ENCODE measurements at places on chromosomes 4 and X.

DNA sequence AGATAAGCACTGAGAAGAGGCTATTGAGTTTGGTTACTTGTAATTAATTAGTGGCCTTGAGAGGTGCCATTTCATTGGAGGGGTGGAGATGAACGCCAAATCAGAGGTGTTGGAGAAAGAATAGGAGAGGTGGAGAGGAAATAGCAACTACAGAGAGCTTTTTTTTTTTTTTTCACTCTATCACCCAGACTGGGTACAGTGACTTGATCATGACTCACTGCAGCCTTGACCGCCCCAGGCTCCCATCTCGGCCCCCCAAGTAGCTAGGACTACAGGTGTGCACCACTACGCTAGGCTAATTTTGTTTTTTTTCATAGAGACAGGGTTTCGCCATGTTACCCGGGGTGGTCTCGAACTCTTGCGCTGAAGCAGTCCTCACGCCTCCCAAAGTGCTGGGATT, 5.2 kb downstream of the NHS start:
- no peak for DNase-seq

DNA sequence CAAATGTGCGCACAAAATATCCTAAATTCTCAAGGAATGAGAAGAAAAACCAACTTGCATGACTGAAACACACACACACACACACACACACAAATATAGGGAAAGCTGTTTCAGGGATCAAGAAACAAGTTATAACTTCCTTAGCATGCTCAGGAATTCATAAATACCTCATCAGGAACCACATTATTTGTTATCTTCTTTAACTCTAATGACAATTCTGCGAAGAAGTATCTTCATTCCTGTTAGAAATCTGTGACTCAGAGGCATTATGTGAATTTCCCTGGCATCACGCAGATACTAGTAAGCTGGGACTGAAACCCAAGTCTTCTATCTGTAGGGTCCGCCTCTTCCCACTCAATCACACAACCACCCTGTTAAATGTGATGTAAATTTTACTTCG, 30.3 kb downstream of the TMPRSS11A start:
- no peak for DNase-seq

DNA sequence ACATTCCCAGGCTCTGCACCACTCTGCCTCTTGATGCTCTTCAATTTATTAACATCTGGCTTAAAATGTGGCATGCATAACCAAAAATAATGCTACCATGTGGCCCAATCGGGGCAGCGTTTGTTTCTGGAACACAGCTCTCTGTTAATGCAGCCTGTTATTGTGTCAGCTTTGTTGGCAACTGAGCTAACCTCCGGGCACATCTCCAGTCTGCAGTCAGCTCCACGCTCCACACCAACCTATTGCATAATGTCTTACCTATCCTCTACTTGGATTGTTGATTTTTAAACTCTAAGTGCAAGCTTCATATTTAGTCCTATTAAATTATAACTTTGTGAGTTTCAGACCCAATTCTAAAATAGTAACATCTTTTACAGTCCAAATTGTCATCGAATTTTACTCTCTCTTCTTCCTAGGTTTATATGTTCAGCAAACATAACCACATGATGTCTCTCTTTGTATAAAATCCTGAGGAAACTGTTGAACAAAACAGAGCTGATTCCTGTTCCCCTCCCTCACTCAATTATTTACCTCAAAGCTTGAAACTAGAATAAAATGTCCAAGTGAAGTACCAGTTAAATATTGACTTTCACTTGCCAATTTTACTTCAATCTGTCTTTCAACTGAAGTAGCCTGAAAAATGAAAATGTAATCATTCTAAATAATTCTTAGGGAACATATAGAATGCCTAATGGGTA, 92.2 kb upstream of the RAPGEF2 start:
- no peak for DNase-seq

GRCh38 chr4:79576429-79576753, 168.4 kb upstream of the GK2 start:
- no peak for DNase-seq

DNA sequence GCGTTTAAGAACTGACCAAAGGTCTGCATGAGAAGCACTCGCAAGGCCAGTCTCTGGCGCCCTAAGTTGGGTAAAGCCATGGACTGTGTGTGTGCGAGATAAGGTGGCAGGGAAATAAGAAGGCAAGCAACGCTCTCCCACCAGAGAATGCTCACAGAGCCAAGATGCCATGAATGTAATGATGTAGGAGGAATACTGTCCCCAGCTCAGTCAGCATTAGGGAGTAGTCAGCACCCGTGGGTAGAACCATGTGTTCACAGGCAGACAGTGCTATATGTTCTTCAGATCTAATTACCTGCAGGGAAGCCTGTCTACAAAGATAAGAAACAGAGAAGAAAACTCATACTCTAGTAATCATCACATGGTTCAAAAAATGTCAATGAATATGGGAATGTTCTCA, 68.8 kb downstream of the SEC24D start:
- no peak for DNase-seq

GRCh38 chr4:109385260-109385659, 48.4 kb upstream of the SEC24B start:
- no peak for DNase-seq

- DNase-seq: no peak
Observed at GRCh38 chrX:45232139-45232538, 31.5 kb upstream of the DIPK2B start.

GRCh38 chr4:87377816-87378215, 13.2 kb downstream of the HSD17B11 start:
- DNase-seq: no peak

DNA sequence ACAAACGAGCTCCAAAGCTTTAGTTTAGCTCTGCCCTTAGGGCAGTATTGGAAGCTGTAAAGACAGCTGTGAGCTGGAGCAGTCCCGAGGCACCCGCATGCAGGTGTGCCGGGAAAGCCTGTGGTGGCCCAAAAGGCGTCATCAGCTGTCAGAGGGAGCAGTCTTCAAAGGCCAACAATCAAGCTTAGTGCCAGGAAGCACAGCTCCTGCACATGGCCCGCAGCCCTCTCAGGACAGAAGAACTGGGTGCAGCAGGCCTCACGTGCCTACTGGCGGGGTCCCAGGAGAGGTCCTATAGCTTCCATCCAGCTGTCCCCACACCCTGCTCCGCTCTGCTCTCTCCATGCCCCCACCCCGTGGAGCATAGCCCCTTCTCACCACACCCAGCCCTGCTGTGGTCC, 92.2 kb upstream of the TRIM2 start:
- DNase-seq: no peak

GRCh38 chrX:140723121-140723715, 13.7 kb downstream of the LINC00632 start:
- no peak for DNase-seq

DNA sequence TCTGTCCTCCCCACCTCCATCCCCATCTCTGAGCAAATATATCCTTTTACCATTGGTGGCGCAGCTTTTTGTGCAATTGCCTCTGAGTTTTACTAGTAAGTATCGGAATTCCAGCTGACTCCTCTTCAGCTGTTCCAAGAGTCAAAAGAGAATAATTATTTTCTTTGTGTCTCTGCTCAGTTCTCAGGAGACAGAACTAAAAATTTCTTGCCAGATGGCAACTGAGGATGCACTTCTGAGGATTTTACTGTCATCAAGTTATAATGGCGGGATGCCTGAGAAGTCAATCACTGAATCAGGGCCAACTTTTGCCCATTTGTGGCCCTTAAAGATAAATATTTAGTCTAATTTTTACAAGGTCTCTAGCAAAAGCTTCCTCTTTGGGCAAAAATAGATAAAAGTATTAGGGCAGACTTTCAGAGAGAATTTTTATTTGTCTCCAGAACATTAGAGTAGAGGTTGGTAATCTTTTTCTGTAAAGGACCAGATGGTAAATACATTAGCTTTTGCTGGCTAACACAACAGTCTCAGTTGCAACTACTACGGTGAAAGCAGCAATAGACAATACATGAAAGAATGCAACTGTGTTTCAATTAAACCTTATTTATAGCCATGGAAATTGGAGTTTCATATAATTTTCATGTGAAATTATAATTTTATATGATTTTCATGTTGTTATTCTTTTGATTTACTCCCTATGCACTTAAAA, 15.6 kb upstream of the ADGRA3 start:
- no peak for DNase-seq

DNA sequence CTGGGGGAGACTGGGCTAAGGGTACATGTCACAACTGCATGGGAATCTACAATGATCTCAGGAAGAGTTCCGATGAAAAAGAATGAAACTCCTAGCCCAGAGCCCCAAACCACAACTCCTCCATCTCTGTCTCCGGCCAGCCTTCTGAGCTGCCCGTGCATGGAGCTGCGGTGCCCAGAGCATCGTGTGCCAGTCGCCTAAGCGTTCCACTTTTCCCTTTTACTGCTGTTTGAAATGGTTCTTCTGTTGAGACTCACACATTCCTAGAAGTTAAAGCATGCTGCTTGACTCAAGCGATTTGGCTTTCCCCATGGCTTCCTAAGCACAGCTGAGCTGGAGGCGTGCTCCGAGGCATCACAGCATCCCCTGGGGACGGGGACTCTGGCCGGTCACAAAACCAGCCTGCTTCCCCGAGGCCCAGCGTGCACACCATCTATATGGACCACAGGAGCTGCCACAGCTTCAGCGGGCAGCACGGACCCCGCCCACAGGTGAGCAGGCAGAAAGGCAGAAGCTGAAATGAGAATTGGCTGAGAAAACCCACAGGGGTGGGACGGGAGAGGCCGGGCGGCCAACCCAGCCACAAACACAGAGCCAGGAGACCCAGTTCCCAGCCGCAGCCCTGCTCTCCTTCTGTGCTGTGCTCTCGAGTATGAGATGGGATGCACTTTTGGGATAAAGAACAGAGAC, 5.0 kb downstream of the CCNQ start:
- DNase-seq: no peak

DNA sequence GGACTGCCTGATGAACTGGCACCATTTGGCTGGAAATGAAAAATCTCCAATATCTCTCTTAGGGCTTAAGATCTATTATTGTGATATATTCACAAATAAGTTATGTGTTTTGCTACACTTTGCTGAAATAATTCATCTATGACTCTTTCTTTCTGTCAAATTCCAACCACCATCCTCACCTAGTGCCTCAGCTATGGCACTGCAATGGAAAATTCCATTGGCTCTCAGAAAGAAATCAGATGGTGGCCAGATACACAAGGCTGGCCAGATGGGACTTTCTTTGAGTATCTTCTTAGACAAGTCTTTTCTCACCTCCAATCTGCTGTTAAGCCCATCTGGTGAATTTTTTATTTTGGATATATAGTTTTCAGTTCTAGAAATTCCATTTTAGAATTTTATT, 28.0 kb downstream of the NAT8L start:
- no peak for DNase-seq

DNA sequence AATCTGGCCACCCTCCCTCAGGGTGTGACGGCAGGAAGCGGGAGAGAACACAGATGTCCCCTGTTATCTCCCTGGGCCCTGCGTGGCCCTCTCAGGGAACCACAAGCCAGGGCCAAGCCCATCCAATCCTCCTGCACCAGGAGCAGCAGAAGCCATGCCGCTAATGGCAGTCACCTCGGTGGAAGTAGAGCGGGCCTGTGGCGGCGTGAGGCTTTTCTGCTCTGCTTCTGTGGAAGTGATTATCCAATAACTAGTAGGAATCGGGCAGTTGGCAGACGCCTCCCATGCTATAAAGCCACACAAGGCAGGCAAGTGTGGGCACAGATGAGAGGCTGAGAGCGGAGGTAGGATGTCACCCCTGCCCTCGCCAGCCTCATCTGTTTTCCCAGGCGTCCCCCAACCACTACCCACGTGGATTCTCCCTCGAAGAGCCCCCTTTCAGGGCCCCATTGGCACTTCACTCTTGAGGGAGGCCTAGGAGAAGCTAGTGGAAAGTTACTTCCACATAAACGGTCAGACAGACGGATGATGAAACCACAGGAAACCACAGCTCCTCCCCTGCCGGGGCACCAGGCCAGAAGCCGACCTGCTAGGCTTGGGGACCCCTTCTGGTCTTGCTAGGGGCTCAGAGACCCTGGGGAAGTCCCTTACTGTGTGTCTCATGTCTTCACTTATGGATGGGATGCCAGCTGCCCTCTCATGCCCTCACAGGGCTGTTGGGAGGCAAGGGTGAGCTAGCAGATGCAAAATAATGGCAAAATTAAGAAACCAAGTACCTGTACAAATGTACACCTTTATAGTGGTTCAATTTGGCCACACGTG, 18.8 kb upstream of the TMSB4X start:
- no peak for DNase-seq

DNA sequence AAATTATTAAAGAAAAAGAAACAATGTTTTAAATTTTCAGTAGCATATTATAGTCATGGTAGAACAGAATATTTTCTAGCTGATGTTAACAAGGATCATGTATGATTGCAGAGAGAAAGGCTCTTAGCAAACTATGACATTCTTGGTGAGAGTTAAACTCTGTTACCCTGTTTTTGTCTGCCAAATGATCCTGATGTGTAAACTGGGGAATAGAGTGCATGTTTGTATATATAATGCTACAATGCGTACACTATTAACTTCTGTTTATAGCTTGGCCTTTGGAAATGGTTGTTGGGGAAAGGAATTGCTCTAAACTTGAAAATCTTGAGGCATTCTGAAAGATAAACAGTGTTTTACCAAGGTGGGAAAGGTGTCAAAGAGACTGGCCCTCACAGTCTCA, 292.7 kb downstream of the ARHGAP24 start:
- DNase-seq: no peak

- DNase-seq: no peak
Observed at GRCh38 chr4:5821665-5822358, 71.1 kb downstream of the CRMP1 start.

- no peak for DNase-seq
Observed at GRCh38 chr4:153741541-153741940, 18.3 kb downstream of the RNF175 start.
